Central memory CD8-positive, alpha-beta T cell (primary cell): ENCODE measurements at places on chromosomes 16 and 17.

DNA sequence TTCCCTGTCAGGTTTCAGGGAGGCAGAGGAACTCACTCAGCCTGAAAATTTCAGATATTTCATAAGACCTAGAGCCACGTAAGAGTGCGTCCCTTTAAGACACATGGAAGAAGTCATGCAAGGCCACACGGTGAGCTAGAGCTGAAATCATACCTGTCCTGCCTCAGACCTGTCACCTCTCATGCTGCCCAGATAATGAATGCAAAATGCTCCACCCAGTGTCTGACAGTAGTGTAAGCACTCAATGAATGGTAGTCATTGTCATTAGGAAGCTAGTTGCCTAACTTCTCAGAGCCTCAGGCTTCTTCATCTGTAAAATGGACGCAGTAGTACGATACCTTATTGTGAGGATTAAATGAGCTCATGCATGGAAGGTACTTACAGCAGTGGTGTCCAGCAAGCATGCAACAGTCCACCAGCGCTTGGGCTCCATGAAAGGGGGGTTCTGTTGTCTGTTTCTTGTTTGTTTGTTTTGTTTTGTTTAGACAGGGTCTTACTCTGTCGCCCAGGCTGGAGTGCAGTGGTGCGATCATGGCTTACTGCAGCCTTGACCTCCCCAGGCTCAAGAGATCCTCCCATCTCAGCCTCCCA lies 60.7 kb downstream of the WSB1 start:
- DNase-seq = no peak
- peak overlapping the region; percentile 73 for H3K4me3 ChIP-seq
- peaks cover 13% of the 10 kb centered on the region for H3K4me1 ChIP-seq
- no peaks in the 10 kb centered on the region for H3K27me3 ChIP-seq
- H3K36me3 ChIP-seq = peaks cover 7% of the 10 kb centered on the region
- peak overlapping the region; percentile 95 for H3K27ac ChIP-seq

- no peak overlapping the region for H3K4me3 ChIP-seq
- no peak for DNase-seq
- peaks cover 5% of the 10 kb centered on the region for H3K4me1 ChIP-seq
- H3K27me3 ChIP-seq = peaks cover 16% of the 10 kb centered on the region
- H3K36me3 ChIP-seq = peaks cover 1% of the 10 kb centered on the region
These were observed 68.0 kb upstream of the MRTFB start for GRCh38 chr16:14003074-14003570.

- H3K4me3 ChIP-seq = no peak overlapping the region
- H3K27me3 ChIP-seq = no peaks in the 10 kb centered on the region
- no peak for DNase-seq
- H3K36me3 ChIP-seq = no peaks in the 10 kb centered on the region
- H3K4me1 ChIP-seq = no peaks in the 10 kb centered on the region
- H3K27ac ChIP-seq = no peak overlapping the region
These were observed 28.3 kb downstream of the C16orf95 start for GRCh38 chr16:87288753-87289362.

DNA sequence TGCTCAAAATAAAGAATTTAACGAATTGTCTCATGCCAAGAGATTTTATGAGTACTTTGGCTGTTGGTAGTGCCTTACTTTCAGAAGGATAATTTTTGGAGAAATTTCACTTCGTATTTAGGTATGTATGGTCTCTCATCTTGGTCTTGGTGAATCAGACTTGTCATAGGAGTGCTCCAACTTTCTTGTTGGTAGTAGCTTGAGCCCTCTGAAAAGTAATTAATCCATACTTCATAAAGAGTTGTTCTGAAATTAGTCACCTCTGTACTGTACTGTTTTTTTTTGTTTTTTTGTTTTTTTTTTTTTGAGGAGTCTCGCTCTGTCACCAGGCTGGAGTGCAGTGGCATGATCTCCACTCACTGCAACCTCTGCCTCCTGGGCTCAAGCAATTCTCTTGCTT lies 11.6 kb downstream of the ZNRF1 start:
- H3K27ac ChIP-seq = no peak overlapping the region
- H3K36me3 ChIP-seq = no peaks in the 10 kb centered on the region
- H3K27me3 ChIP-seq = no peaks in the 10 kb centered on the region
- H3K4me1 ChIP-seq = peaks cover 12% of the 10 kb centered on the region
- no peak for DNase-seq
- no peak overlapping the region for H3K4me3 ChIP-seq

DNA sequence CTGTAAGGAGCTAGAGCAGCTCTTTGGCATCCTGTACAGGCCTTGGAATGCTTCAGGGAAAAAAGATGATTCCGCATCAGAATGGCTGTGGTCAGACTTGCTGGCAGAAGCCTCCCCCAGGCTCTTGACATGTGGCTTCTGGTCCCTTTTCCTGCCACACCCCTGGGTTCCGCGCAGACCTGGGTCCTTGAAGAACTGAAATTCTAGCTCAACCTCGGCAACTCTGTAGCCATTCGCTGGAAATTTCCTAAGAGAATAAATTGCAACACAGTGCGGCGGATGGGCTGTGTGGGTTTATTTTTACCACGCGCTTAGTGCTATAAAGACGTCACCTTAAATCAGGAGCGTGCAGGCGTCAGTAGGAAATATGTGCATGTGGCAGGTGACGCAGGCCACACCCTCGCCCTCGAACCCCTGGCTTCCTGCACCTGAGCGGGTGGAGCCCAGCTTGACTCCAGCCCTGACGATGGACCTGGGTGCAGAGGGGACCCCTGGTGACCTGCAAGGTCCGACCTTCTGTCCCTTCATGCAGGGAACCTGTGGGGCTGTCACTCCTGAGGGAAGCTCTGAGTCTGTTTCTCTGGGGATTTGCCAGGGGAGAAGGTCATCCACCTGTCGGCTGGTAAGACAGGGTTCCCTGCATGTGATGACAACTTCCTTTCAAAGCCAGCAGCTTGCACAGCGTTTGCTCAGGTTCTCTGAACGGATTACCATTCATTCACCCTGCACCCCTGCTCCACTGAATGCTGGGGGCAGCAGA lies 46.3 kb downstream of the METRNL start:
- H3K27me3 ChIP-seq = peaks cover 48% of the 10 kb centered on the region
- DNase-seq = peak; percentile 49
- peaks cover 7% of the 10 kb centered on the region for H3K36me3 ChIP-seq
- peak overlapping the region; percentile 91 for H3K27ac ChIP-seq
- peaks cover 17% of the 10 kb centered on the region for H3K4me1 ChIP-seq

DNA sequence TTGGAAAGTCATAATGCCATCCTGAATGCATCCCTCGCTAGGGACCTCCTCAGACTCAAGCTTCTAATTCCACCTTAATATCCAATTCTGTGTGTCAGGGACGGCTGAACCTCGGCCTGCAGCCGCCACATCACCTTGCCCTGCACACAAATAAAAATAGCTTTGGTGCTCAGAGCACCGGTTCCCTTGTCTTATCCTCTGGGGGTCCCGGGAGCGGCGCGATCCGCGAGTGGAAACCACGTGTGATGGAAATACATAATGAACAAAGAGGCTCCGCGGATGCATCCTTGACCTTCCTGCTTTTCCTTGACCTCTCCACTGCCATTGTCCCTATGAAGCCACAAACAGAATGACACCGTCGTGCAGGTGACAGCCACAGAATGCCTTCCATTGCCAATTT lies 143.4 kb downstream of the ZNF423 start:
- H3K4me3 ChIP-seq = no peak overlapping the region
- H3K27ac ChIP-seq = no peak overlapping the region
- no peaks in the 10 kb centered on the region for H3K27me3 ChIP-seq
- H3K4me1 ChIP-seq = no peaks in the 10 kb centered on the region
- peaks cover 2% of the 10 kb centered on the region for H3K36me3 ChIP-seq

DNA sequence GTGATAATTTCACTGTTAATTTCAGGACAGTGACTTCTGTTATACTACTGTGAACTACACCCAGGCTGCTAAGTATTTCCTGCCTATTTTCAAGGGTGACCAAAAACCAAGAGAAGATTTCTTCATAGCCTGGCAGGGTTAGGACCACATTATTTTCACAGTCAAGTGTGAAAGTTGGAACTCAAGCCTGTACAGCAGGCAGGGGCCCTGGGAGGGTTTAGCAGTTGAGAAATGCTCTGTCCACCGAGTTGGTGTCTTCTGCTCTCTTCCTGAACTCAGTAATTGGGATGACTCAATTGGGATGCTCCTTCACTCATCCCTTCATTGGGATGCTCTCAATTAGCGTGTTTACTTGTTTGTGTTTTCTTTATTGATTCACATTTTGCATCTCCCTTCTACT lies 347.3 kb upstream of the CDH11 start:
- no peaks in the 10 kb centered on the region for H3K4me1 ChIP-seq
- H3K36me3 ChIP-seq = peaks cover 1% of the 10 kb centered on the region
- no peak overlapping the region for H3K4me3 ChIP-seq
- no peaks in the 10 kb centered on the region for H3K27me3 ChIP-seq
